ENCODE measurements at places on chromosomes 12 and 14. TPM values are rescaled to one million over a fixed set of nuclear protein-coding genes. Genes with fewer than 3 reads are reported as not detected.
A peak's percentile ranks its signal among the peaks of the same experiment; 100 is the strongest.

GRCh38 chr12:117313926-117314325 lies 47.5 kb downstream of the NOS1 start:
- DNase-seq: no peak

- DNase-seq: no peak
These were observed 108.6 kb downstream of the KTN1 start for GRCh38 chr14:55688566-55688965.

DNA sequence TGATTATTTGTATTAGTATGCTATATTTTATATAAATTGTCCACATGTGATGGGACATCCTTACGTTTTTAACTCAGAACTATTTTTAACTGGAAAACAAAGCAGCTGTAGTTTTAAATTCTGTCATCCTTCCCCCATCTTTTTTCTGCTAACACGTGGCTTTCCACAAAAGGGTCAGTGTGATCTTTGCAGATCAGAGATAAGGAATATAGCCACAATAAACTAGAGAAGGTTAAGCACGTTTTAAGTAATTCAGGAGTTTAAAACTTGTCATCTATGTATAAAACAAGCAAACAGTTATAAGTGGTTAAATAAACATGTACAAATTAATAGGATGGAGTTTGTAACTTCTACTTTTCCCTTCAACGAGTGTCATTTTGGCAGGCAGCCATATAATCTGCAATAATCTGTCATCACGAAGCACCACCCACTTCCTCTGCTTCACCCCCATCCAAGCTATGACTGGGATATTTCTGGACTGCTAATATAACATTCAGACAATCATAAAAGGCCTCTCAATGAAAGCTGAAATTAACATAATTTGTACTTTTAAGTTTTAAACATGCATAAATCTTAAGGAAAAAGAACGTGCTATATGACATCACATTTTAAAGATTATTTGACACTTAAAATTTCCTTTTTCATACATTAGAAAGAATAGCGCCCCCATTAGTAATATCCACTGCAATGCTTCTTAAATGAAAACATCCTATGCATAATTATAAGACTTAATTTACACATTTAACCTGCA lies 15.3 kb downstream of the TAOK3 start:
- peak; percentile 51 for DNase-seq

GRCh38 chr12:72315858-72316257 lies 43.7 kb downstream of the TRHDE start:
- no peak for DNase-seq

DNA sequence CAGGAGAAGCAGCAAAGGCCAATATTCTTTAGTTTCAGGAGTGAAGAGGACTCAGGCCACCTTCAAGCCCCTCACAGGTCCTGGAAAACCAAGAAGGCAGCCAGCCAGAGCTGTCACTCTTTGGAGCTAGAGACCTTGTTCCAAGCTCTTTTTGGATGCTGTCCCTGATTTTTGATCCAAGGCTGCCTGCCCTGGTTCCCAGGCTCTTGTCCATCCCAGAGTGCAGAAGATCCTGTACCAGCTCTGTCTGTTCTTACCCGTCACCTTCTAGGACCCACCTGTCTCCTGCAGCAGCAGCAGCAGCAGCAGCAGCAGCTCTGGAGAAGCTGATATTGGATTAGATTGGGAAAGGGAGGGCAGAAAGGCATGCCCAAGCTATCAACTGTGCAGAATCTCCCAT lies 157.1 kb upstream of the NEDD1 start:
- DNase-seq: no peak

Gene LRCOL1
- not detected for total RNA-seq

Gene AHNAK2
- total RNA-seq: 775 TPM
